ENCODE measurements at places on chromosomes 1 and 21.

GRCh38 chr1:234230414-234230862, 142.8 kb upstream of the COA6 start:
- no peak for DNase-seq

- no peak for DNase-seq
Measured at GRCh38 chr1:15189692-15190370, 36.3 kb downstream of the TMEM51 start.

- peak; percentile 88 for DNase-seq
Measured at GRCh38 chr1:30801771-30802198, 44.2 kb upstream of the LAPTM5 start.

- DNase-seq: no peak
Measured at GRCh38 chr1:164748253-164748899, 189.4 kb downstream of the PBX1 start.

DNA sequence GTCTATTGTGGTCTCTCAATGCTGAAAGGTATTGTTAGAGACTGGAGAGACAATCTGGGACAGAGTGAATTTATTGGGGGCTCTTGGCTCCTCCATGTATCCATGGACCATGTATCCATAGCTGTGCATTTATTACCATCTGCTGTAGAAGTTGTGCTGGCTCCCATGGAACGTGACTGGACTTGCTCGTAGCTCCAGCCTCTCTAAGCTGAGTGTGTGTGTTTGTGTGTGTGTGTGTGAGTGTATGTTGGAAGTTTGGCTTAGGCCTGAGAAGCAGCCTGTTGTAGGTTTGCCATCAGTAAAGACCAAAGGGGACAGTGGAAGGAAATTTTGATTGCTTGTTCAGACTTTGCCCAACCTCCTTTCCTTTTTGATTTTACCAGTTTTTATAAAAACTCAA, 105.7 kb upstream of the USP24 start:
- DNase-seq: no peak

DNA sequence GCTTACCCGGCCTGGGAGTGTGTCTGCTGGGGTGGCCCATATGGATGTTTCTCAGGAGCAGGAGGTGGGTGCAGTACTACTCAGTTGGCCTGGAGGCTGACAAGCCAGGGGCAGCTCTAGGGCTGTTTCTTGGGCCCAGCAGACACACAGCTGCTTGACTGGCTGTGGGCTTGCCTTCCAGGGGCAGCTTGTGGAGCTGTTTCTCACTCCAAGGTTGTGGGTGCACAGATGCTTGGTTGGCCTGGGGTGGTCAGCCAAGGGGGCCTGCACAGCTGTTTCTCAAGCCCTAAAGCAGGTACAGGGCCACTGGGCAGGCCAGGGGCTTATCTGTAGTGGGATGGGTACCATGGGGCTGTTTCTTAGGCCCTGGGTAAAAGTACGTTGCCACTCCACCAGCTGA, 1078.1 kb upstream of the ADGRL2 start:
- DNase-seq: no peak

All from activated naive CD4-positive, alpha-beta T cell (primary cell).